ENCODE measurements at places on chromosomes 7 and 10.

GRCh38 chr7:15784694-15785030 is 98.2 kb upstream of the MEOX2 start:
- DNase-seq, result no peak

DNA sequence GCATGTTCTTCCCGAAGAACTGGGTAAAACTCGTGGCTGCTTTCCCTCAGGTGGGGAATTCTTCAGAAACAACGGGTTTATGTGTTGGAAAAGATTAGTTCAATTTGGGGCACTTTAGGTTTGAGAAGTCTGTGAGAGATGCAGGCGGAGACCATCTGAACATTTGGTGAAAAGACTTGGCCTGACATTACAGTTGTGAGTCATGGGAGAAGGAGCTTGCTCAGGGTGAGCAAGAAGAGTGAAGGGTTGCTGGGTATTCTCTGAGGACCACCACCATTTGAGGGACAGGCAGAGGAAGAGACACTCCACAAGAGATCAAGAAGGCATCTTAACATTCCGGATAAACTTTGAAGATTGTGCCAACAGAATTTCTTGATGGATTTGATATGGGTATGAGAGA is 88.6 kb downstream of the PODXL start:
- DNase-seq, result no peak

DNA sequence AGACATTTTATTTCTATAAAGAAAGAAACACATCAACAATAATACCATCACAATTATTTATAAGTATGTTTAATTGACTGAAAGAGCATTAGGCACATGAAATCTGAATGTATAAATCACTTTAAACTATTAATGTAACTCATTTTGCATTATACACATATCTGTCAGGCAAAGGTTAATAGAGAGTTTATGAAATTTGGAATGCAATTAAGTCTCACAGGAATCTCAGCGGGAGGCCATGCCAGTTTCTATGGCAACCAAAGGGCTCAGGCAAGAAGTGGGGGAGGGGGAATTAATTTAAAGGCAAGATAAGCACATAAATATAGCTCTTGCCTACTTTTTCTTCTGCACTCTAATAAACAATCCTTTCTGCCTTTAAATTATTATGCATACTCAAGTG is 152.6 kb downstream of the SLC16A9 start:
- DNase-seq, result no peak

DNA sequence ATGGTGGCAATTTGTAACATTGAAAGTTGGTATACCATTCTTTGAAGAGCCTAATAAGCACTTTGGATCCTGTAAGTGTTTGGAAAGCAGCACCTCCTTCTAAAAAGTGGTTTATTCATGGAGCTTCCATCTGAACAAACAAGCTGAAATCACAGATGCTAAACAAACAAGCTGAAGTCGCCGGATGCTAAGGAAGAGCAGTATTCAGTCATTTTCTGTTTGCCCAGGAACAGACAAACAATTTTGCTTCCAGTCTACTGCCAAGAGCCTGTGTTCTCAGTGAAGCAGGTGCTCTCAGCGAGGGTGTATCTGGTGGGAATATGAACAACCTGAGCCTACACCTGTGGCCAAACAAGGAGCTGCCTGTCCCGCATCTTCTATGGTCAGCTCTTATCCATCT is 6.3 kb downstream of the COL28A1 start:
- no peak for DNase-seq

DNA sequence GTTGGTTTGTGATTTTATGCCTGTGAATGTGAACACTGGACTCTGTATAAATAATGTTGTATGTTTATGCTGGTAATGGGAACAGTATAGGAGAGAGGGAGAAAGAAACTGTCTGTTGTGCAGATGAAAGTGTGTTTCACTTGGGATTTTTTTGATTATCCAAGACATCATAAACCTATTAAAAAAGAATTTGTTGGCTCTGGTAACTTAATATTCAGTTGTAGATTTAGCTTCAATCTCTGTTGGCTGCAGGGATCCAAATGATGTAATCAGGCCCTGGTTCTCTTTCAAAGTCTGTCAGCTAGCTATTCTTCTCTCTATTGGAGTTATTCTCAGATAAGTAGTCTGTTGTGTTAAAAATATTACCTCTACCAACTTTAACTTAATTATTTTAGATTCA is 168.8 kb upstream of the RHOBTB1 start:
- no peak for DNase-seq

GRCh38 chr10:71975871-71976725 is 11.9 kb downstream of the CHST3 start:
- peak; percentile 77 for DNase-seq

DNA sequence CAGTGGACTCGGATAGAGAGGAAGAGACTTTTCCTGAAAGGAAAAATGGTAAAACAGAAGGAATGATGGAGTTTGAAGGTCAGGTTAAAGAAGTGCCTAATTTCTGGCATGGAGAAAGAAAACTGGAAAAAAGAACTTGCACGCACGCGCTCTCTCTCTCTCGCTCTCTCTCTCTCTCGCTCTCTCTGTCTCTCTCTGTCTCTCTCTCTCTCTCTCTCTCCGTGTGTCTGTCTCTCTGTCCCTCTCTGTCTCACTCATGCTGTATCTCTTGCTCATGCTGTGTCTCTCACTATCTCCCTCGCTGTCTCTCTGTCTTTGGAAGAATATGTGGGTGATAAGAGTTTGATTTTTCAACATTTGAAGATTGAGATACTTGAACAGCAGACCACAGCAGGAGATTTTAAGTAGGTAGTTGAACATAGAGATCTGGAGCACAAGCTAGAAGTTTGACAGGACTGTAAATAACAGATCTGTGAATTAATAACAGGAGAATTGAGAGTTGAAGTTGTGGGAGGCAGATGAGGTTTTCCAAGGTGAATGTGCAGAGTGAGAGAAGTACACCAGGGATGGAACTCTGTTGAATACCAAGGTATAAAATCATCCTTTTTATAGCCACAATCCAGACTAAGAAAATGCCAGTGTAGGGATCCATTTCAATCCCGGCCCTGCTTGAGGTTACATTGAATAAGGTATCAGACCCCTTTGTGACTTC is 33.1 kb downstream of the ADD3 start:
- DNase-seq, result peak; percentile 14

GRCh38 chr10:83592337-83592935 is 546.9 kb upstream of the GHITM start:
- no peak for DNase-seq

DNA sequence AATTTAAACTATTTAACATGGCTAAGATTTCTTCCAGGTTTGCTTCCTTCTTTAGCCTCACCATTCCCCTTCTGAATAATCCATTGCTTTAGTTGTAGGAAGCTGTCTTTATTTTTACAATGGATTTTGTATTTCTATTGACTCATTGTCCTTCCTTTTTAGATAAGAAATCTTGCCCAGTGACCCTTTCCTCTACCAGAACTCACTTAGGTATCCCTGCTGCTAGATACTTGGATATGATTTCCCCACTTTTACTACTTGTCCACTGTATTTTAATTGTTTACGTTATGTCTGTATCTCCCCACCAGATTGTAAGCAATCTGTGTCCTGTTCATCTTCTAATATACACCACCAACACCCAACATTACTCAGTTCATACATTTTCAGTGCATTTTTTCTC is 47.7 kb upstream of the MDFIC start:
- DNase-seq, result no peak

DNA sequence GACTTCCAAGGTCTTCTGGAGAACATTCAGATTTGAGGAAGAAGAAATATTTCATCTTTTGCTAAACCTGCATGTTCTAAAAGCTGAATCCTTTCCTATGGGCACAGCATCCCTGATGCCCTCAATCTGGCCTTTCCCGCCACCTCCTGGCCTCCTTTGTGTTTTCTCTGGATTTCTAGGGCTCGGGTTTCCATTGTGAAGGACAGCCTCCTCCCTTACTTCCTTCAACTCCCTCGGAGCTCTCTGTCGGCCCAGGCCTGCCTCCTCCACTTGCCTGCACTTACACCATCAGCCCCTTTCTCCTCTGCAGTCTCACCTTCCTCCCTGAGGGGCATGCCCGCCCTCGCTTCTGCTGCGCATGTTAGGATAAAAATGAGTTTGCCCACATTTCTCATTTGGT is 75.4 kb downstream of the WIPF3 start:
- DNase-seq, result no peak

DNA sequence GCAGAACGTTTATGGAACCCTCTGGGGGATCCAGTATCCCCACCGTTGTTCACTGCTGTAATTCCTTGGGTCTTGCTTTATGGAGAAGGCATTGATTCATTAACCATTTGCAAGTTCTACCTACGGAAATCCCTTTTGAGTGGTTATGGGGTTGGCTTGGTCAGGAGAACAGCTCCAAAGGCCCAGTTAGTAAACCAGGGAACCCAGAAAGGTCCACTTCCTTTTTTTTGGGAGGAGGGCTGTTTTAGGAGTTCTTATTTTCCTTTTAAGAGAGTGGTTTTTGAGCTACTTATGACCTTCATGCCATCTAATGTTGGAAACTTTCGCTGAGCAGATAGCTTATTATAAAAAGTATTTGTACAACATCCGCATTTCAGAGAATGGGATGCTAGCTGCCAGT is 1.3 kb downstream of the POR start:
- DNase-seq, result no peak

DNA sequence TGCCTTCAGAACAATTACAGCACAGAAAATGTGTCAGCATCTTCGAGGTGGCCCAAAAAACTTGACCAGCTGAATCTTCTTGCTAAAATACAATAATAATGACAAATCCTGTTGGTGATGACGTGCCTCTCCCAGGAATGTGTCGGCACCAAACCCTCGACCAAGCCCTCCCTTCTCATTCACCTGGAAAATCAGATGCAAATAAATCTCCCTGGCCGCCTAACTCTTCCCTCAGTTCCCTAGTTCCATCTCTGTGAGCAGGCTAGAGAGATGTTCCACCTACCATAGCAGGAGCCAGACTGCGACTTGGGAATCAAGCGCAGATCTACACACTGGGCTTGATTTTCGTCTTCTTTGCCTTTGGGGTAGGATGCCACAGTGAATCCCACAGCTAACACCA is 4.1 kb downstream of the PRSS1 start:
- DNase-seq, result peak; percentile 62

GRCh38 chr10:27242951-27243551 is 2.5 kb upstream of the ACBD5 start:
- peak; percentile 89 for DNase-seq

GRCh38 chr7:76220185-76221057 is 18.7 kb downstream of the SRRM3 start:
- DNase-seq, result peak; percentile 92

GRCh38 chr7:142133731-142134148 is 22.2 kb downstream of the MGAM2 start:
- DNase-seq, result no peak

DNA sequence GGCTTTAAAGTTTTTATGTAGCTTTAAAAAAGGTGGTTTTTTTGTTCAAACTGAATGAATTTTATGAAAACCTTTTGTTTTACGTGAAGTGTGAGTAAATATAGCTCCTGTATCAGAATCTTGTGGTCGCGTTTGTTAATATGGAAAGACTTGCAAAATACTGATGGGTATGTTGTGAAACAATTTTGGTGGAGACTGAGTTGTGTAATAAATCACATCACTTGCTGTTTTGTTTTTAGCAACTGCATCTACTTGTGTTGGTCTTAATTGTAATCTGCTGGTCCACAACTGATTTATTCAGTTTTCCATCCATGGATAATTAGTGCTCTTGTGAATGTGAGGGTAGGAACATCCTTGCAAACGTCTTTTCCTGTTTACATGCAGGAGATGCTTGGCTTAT is 10.5 kb downstream of the PLXDC2 start:
- no peak for DNase-seq

- DNase-seq, result no peak
Observed at GRCh38 chr7:31716355-31716754, 29.3 kb downstream of the PPP1R17 start.

DNA sequence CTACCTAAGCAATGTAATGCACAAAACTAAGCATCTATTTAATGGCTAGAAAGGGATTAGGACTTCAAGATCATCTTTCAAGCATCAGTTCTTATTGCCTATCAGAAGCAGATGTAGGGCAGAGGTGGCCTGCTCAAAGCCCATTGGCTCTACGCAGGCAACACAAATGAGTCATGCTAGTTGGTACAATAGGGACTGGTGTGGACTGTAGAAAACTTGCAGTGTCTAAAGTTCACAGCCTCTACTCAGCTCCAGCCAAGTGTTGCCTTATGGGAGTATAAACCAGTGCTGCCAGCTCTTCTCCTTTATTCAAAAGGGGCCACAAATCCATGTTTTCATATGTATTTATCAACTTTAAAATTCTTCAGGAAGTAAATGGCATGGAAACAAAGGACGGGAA is 31.7 kb downstream of the ASAH2 start:
- no peak for DNase-seq

DNA sequence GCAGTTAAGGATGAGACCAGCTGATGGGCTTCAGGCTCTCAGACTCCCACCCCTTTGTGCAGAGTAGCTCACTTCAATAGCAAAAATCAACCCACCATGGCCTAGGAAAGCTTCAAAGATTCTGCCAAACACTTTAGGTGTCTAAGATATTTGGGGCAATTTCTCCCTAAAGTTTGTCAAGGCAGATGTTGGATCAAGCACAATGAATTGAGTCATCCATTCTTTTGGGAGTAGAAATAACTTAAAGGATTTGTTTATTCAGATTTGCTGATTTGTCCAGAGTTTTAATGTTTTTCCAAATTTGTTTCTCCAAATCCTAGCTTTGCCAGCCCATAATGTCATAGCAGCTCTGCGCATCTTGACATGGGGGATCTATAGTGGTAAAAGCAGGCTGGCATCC is 855.1 kb downstream of the LRMDA start:
- DNase-seq, result no peak

DNA sequence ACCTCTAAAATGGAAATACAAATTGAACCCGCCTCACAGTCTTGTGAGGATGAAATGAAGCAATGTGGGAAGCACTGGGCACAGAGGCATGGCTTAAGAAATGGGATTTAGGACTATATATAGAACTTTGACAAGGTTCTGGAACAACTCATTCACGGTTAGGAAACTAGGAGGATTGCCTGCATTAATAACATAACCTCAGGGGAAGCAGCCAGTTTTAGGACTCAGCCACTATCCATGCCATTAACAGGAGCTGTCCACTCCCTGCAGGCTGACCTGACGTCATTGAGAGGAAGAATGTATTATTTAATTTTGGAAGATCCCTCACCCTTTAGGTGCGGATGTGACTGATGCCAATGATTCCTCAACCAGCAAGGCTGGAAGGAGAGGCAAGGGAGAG is 34.8 kb downstream of the ITGB8 start:
- DNase-seq, result no peak

DNA sequence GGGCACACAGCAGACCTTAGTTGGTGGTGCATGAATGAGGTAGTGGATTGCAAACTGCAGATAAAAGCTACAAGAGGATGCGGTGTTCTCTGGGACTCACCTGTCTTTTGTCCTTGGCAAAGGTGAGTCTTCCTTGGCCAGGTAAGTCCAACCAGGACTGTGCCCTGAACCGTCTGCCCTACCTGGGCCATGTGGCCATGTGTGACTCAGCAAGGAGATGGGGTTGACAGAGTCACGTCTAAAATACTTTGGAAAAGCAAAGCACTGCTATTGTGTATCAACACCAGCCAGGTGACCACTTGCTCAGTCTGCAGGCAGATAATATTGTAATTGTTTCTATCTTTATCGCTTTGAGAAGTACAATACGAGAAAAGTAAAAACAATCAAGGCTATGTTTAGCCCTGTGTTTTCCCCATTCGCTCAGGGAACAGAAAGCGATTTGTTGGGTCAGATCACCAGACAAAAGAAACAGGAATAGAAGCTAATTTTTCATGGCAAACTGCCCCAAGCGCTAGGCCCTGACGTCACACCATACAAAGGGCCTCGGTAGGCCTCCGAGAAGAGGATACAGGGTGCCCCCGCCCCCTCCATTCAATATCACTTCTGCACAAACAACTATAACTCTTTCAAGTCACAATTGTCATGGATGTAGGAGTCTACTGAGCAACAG is 57.3 kb downstream of the FAM53B start:
- DNase-seq, result no peak
